ENCODE measurements at places on chromosomes 3 and 15. TPM values are rescaled to one million over a fixed set of nuclear protein-coding genes. Genes with fewer than 3 reads are reported as not detected.

GRCh38 chr3:108513961-108514360 is 3.6 kb upstream of the MYH15 start:
- ATAC-seq: no peak

DNA sequence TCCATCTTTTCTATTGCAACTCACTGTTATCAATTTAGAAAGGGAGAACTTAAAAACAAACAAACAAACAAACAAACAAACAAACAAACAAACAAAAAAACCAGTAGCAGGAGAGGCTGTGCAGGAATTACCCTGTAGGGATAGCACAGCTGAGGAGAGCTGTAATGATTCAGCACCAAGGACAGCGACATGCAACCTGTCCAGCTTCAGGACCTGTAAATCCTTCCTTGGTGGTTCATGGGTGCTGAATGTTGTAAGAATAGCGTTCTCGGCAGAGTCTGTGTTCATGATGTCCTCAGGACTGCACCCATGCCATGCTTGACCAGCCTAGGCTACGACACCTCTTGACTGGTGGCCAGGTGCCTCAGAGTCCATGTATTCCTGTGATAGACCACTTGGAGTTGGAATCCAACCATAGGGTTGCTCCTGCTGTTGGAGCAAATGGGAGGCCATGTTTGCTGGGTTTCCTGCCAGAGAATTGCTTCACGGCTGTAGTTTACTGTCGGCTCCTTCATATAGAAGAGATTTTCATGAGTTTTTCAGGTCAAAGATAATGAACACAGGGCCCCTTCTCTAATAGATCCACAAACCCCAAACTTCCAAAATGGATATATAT is 65.9 kb downstream of the CACNA2D3 start:
- ATAC-seq: peak; percentile 64

The FSIP1 gene
- total RNA-seq: 0.28 TPM

The GPR156 gene
- total RNA-seq: 0.08 TPM

The STARD5 gene
- total RNA-seq: 17.1 TPM

The FSTL1 gene
- 15.8 TPM for total RNA-seq
